ENCODE measurements at places on chromosomes 13 and 19. TPM values are rescaled to one million over a fixed set of nuclear protein-coding genes. Genes with fewer than 3 reads are reported as not detected.

GRCh38 chr13:114128624-114129522 is 3.5 kb downstream of the RASA3 start:
- DNase-seq, result no peak

DNA sequence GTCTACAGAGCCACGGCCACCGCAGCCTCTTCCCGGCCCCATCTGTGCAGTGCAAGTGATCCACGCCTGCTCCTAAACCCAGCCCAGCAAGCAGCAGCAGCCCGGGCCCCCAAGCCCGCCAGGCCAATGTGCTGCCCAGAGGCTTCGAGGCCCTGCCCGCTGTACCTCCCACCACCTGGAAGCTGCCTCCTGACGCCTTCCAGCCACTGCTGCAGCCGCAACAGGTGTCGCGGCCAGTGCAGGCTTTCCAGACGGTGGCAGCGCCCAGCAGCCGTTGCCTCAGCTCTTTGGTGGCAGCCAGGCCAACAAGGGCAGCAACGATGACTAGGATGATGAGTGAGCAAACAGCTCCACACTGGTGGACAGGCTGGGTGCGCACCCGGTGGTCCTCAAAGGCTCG is 50.2 kb upstream of the TPM4 start:
- DNase-seq, result no peak

DNA sequence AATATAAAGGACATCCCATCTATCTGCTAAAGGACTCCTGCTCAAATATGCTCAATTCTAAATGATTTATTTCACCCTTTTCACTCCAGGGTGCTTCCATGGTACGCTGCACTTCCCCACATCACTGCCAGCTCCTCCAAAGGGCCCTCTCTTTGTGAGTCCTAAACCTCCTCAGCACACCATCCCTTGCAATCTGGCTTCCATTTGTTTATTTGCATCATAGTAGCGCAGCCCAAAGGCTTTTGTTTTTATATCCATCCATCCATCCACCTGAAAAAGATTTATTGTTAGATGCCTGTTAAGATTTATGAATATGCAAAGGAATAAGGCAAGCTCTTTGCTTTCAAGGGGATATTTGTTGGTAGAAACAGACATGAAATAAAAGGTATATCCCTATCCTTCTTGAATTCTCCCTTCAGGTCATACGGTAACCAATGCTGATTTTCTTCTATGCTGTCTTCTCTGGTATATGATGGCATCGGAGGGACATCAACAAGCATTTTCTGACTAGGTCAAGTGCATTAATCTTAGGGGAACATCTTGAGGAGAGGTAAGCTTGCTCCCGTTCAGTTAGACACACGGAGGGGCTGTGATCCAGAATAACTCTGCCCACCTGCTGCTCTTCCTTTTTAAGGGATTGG is 397.6 kb downstream of the LIG4 start:
- DNase-seq, result peak; percentile 75

The PGLYRP1 gene
- total RNA-seq, result not detected

The NR2C2AP gene
- 14.6 TPM for total RNA-seq

The KLK13 gene
- total RNA-seq, result 5.7 TPM

GRCh38 chr13:50161052-50161451 is 145.8 kb downstream of the KCNRG start:
- DNase-seq, result no peak

DNA sequence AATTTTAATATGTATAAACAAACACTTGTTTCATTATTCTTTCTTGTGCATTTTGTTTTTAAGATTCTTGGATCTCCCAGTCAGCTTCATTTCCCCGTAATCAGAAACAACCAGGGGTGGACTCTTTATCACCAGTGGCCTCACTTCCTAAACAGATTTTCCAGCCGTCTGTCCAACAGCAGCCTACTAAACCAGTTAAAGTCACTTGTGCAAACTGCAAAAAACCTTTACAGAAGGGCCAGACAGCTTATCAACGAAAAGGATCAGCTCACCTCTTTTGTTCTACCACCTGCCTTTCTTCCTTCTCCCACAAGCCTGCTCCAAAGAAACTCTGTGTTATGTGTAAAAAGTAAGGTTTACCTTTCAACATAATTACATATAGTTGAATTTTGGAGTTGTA is 44.3 kb downstream of the ZMYM2 start:
- no peak for DNase-seq

The HS6ST3 gene
- 1.2 TPM for total RNA-seq

DNA sequence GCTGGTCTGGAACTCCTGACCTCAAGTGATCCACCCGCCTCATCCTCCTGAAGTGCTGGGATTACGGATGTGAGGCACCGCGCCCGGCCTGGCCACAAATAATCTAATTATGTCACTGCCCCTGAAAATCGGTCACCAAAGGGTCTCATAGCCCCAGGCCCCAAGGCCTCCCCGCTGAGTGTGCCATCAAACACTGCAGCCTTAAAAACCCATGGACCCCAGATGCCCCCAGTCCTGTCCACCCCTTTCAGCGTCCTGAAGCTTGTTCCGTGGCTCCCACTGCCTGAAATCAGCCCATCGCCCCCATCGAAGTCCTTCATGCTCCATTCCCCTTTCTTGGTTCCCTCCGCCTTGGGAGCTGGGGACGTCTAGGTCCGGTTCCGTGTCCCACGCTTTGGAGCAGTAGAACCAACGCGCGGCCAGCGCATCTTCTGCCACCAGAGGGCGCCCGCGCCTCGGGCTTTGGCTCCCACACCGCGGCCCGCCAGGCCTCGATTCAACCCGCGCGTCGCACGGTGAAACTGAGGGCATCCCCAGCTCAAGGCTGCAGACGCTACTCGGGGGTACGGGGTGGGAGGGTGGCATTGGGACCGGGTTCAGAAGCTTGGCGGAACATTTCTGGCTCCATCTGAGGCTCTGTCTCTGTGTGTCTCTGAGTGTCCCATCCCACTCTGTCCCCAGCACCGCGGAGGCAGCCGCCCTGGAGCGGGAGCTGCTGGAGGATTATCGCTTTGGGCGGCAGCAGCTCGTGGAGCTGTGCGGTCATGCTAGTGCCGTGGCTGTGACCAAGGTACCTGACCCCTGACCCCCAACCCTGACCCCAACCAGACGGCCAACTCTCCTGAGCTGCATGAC is 3.5 kb downstream of the YJEFN3 start:
- DNase-seq, result peak; percentile 94

Measured in GM23338 (cell line).